ENCODE measurements at places on chromosomes 2 and 18.

DNA sequence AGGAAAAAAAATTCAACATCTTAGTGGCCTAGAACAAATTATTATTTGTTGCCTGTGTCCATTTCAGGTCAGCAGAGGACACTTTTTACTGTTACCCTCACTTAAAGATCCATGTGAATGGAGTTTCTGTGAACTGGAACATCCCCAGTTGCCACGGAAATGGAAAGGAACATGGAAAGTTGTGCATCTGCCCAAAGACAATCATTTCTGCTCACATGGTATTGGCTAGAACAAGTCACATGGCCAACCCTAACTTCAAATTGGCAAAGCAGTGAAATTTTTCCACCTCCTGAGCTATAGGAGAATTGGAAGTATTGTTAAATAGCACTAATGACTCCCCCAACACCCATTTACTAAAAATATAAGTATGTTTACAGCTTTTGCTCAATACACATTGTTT, 71.2 kb upstream of the CCBE1 start:
- no peak for DNase-seq

GRCh38 chr18:75830828-75831227, 403.3 kb upstream of the SMIM21 start:
- DNase-seq, result no peak

DNA sequence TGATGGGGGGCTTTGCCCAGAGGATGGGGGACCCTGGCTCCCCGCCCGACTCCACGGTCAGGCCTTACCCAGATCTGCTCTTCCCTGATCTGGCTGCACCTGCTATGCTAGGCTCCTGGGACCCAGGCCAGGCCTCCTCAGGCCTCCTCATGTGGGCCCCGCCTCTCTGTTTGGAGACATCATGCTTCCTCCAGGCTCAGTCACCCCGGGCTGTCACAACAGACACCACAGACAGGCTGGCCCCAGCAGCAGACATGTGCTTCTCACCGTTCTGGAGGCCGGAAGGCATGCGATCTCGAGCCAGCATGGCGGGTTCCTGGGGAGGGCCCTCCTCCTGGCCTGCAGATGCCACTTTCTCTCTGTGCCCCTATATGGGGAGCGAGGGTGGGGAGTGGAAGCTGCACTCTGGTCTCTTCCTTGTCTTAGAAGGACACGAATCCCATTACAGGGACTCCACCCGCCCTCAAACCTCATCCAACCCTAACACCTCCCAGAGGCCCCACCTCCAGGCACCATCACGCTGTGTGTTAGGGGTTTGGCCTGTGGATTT, 10.8 kb upstream of the NEU4 start:
- no peak for DNase-seq

GRCh38 chr2:23599667-23600066, 214.7 kb downstream of the KLHL29 start:
- DNase-seq, result no peak

- DNase-seq, result no peak
Observed at GRCh38 chr2:111119822-111120252, 877 bp upstream of the BCL2L11 start.

DNA sequence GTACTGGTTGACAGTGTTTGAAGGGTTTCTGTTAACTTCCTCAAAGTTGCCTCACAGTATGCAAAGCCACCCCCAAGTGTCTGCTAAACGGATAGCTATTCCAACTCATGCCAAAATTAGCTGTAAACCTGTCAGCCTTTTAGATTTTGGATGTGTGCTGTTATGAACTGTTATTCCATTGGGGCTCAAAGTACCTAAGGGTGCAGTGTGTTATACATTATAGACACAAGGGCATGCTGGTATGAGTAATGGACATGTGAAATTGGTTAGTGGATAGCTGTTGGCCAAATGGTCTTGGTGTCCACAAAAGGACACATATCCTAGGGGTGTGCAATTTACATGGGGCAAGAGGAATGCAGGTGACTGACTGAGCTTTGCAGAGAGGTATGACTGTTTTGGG, 33.7 kb upstream of the CCBE1 start:
- DNase-seq, result no peak

GRCh38 chr18:44325903-44326635, 354.6 kb upstream of the SETBP1 start:
- peak; percentile 59 for DNase-seq

DNA sequence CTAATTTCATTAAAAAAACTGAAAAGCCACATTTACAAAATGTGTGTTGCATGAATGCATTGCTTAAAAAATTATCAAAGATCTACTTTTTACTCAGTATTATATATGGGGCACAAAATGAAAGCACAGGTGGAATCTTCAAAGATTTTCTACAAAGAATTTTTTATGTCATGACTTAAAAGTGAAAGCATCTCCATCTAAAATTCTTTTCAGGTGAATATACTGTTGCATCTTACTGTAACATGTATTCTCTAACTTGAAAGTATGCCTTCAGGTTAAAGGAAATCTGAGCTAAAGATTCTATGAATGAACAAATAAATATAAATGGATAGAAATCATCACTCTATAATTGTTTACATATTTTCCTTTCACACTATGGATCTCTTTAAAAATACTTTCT, 66.8 kb upstream of the WDR75 start:
- DNase-seq, result no peak

All from smooth muscle cell of the brain vasculature (primary cell).